Activated gamma-delta T cell treated with anti-CD3 and anti-CD28 coated beads, Interleukin-2, amount 50 U/mL, for 16 hours (primary cell): ENCODE measurements at places on chromosomes 12 and 14.

DNA sequence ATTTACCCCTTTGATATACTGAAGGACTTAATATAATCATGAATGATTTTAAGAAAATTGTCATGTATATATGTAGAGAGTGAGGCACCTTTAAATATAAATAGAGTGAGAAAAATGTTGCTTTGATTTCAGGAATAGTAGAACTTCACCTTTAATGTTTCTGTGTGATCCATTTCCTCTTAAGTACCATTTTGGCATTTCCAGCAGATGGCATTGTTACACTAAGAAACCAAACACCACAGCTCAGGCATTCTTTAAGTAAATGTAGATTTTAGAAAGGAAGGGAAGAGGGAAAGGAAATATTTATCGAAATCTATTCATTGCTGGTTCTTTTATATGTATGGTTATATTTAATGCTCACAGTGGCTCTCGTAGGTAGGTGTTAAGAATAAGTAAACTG lies 556.7 kb upstream of the FBXO33 start:
- no peak for DNase-seq

- DNase-seq: peak; percentile 25
Observed at GRCh38 chr14:106831322-106831720, 1304.9 kb downstream of the TMEM121 start.

GRCh38 chr12:67222302-67222701 lies 46.9 kb upstream of the CAND1 start:
- DNase-seq: no peak

GRCh38 chr14:103385929-103386712 lies 906 bp downstream of the MARK3 start:
- DNase-seq: peak; percentile 10

DNA sequence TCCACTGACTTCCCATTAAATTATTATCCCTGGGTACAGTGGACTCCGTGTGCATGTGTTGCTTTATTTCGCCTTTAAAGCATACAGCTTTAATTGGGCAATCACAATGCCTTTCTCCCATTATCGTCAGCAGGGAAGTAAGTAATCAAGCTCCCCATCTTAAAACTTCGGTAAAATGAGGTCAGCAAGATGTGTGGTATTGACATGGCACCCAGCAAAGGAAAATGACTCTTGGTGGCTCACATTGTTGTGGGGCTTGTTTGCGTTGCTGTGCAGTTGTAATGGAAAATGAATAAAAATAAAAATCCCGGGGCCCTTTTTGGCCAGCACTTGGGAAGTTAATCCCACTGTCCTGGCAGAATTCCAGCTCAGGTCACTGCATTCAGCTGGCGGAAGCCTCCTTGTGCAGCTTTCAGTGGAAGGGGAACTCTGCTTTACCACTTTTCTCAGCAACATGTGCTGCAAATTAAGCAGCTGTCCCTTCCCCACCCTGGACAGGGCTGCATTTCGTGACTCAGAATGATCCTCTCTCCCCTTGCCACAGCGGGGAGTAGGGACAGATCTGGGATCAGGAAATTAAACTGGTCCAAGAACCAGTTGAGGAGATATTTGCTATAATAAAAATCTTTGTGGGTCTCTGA lies 13.9 kb upstream of the ATP2A2 start:
- DNase-seq: no peak

- DNase-seq: no peak
Observed at GRCh38 chr14:97916100-97916499, 1118.9 kb downstream of the VRK1 start.

DNA sequence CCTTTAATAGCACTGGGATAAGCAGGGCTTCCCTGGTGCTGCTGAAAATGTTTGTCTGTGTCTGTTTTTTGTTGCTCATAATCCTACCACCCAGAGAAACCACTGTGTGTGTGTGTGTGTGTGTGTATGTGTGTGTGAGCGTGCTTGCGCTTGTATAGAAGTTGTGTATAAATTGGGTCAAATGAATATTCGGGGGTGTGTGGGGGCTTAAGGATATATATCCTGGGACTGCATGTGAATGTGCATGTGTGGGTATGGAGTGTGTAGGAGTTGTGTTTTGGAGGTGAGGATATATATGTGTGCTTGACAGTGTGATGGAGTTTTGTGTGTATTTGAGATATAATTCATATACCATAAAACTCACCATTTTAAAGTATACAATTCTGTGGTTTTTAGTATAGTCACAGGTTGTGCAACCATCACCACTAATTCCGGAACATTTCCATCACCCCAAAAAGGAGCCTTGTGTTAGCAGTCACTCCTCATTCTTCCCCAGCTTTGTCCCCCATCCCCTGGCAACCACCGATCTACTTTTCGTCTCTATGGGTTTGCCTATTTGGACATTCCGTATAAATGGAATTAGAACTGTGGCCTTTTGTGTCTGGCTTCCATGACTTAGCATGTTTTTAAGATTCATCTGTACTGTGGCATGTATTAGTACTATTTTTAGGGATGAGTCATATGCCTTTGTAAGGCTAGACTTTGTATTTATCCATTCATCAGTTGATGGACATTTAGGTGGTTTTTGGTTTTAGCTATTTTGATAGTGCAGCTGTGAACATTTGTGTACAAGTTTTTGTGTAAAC lies 25.6 kb downstream of the TCTN1 start:
- DNase-seq: no peak

DNA sequence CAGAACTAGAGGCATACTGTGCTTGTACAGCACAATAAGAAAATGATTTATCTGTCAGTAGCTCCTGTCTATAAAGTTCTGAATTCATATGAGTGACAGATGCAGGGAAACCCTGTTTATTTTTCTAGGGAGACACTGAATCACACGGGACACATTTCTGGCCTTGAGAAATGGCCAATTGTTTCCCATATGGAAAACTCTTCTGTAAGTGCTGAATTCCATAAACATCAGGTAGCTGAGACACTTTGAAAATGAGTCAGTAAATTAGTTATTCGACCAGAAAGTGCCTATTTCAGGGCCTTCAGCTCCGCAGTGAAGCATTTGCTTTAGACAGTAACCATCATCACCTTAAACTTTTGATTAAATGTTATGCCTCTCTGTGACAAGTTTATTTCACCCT lies 184.4 kb downstream of the TMEM132D start:
- DNase-seq: no peak
